ENCODE measurements at places on chromosomes 1 and 21.

GRCh38 chr21:35096959-35097358 lies 47.9 kb upstream of the RUNX1 start:
- no peak for DNase-seq

DNA sequence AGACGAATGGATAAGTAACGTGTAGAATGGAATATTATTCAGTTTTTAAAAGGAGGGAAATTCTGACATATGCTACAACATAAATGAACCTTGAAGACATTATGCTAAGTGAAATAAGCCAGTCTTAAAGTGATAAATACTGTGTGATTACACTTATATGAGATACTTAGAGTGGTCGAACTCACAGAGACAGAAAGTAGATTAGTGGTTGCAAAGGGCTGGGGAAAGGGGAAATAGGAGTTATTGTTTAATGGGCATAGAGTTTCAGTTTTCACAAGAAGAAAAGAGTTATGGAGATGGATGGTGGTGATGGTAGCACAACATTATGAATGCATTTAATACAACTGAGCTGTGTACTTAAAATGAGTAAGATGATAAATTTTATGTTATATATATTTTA lies 14.7 kb upstream of the AHCYL1 start:
- no peak for DNase-seq

- no peak for DNase-seq
These were observed 88.5 kb downstream of the UBE2U start for GRCh38 chr1:64291931-64292330.

DNA sequence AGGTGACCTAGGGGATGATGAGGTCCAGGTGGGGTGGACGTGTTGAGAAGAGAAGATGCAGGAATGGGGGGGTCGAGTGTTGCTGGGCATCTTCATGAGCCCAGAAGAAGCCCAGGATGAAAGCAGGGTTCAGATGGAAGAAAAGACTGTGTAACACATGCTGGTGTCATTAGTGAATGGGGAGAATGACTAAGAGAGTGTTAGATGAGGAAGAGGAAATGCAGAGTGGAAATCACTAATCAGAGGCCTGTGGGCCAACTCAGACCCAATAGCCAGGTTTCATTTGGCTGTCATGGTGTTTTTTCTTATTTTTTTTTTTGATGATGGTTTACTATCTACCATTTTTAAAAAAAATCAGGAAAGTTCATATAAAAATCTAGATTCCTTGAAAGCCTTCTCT lies 180.8 kb upstream of the CAMK1G start:
- no peak for DNase-seq

GRCh38 chr1:53956308-53957168 lies 10.4 kb downstream of the LRRC42 start:
- no peak for DNase-seq

- DNase-seq, result no peak
These were observed 2.6 kb downstream of the GTF2B start for GRCh38 chr1:88888750-88889149.
